ENCODE measurements at places on chromosomes 3 and 15. TPM values are rescaled to one million over a fixed set of nuclear protein-coding genes. Genes with fewer than 3 reads are reported as not detected.
A peak's percentile ranks its signal among the peaks of the same experiment; 100 is the strongest.

Gene GOLGA8S
- total RNA-seq: not detected

Gene GP9
- total RNA-seq: not detected

Gene EFHB
- total RNA-seq: 1.0 TPM

Gene CACNA2D2
- total RNA-seq: 10.3 TPM

Gene NMNAT3
- 9.2 TPM for total RNA-seq

Gene SERINC4
- not detected for total RNA-seq

Gene MUC13
- total RNA-seq: not detected

Gene PTH1R
- total RNA-seq: 1.3 TPM

Gene PLCH1
- 24.4 TPM for total RNA-seq

Gene CELF6
- 0.14 TPM for total RNA-seq

Gene ACKR2
- total RNA-seq: 0.35 TPM

Gene KLHL18
- total RNA-seq: 16.8 TPM

Gene MESP2
- total RNA-seq: 0.16 TPM

- no peak for DNase-seq
These were observed 1.3 kb downstream of the DMXL2 start for GRCh38 chr15:51621155-51621765.

DNA sequence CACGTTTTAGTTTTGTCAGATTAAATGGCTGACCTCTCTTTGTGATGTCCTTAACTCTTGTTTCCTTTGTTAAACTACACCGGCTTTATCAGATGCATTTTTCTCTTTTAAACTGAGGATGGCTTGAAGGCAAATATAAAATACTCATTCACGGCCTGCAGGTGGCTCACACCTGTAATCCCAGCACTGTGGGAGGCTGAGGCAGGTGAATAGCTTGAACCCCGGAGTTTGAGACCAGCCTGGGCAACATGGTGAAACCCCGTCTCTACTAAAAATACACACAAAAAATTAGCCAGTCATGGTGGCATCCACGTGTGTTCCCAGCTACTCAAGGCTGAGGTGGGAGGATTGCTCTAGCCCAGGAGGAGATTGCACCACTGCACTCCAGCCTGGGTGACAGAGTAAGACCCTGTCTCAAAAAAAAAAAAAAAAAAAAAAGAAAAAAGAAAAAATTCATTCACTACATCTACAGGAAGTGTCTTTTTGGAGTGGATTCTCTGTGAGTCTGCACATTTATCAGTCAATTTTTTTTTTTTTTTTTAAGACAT is 34.7 kb upstream of the SACM1L start:
- peak; percentile 52 for DNase-seq

DNA sequence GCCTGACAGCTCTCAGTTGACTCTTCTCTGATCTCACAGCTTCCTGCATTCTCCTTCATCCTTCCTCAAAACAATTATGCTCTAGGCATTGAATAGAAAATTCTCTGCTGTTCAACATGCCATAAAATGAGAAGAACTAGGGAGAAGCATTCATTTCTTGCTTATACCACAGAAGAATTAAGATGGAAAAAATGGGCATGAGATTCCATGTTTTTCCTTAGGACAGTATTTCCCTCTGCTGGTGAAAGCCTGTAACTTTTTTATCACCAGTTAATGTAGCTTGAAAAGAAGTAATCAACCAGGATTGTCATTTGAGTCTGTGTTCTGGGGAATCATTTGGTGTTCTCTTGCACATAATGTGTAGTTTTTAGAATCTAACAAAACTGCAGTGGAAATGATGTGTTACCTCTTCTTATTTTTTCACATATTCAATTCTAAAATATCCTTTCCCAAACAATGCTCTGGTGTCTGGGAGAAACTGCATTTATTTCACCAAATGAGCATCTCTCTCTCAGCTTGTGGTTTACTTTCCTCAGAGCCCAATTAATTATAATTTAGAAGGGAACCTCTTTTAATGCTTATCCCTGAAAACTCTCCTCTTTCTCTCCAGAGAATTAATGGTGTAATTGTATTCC is 92.8 kb upstream of the DCBLD2 start:
- DNase-seq: peak; percentile 63

DNA sequence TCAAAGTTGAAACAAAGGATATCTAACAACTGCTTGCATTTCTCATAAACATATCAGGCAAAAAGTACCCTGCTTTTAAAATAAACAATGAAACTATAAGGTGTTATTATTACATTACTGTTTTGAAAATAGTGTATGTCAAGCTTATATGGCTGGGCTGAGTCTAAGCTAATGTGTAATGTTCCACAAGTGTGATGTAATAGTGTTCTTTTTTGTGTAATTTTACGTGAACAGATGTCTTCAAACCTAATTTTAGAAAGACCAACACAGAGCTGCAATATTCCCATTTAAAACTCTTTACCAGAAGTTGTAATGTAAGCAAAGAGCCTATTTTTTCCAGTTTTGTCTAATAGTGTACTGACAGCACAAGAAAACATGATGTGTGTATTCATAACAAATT is 34.0 kb downstream of the MINDY2 start:
- no peak for DNase-seq

DNA sequence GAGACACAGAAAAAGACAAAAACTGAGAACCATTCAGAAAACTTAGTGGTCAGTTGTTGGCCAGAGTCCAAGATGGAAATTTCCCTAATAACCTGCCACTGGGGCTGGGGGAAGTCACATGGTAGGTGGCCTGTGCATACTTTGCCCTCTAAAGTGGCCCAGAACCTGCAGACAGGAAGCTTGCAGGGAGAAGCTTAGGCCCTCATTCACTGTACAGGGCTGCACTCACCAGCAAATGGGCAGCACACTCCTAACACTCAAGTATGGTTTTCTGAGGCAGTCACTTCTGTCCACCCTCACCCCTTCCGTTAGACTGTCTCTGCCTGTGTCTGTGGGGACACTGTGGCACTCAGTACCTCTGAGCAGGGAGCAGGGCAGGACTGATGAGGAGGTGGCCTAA is 14.5 kb upstream of the RNU6-1 start:
- DNase-seq: no peak

GRCh38 chr3:196431181-196432136 is 768 bp downstream of the UBXN7 start:
- peak; percentile 38 for DNase-seq

DNA sequence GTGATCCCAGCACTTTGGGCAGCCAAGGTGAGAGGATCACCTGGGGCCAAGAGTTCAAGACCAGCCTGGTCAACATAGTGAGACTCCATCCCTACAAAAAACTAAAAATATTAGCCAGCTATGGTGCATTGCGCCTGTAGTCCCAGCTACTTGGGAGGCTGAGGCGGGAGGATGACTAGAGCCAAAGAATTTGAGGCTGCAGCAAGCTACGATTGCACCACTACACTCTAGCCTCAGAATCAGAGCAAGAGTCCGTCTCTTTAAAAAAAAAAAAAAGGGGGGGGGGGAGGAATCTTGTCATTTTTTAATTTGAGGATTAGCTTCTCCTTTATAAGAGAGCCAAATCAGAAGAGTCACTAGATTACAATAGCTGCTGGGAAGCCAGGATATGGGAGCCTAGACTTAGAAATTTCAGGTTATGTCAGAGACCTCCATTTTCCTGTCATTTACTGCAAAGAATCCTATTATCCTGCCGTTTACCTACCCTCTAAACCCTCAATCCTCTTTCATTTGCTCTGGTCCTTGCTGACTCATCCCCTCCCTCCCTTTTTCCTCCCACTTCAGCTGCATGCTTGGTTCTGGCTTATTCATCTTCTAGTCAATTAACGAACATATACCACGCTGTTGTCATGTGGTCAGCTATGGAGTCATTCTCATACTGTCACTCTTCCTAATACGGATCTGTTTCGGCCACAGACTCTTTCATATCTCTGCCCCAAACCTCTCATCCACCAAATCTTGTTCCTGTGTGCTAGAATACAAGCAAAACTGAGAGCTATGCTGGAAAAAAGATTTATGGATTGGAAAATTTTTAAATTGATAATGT is 83.8 kb upstream of the PPIB start:
- peak; percentile 34 for DNase-seq

DNA sequence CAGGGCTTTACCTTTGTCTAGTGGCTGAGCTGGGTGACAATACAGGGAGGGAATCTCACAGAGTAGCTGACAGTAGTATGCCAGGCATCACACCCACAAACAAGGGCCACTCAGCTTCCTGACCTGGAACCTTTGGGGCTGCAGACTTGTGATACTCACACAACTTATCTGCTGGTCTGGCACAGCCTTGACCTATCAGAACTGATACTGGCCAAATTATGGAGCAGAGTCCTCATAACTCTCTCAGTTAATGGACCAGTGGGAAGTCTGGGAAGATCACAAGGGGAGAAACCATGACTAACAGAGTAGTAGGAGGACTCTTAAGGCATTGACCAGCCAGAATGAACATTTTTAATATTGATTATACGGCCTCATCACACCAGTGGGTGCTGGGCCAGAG is 19.4 kb downstream of the MRPL46 start:
- DNase-seq: no peak

- DNase-seq: no peak
These were observed 14.3 kb upstream of the ZBTB47 start for GRCh38 chr3:42639192-42639591.

DNA sequence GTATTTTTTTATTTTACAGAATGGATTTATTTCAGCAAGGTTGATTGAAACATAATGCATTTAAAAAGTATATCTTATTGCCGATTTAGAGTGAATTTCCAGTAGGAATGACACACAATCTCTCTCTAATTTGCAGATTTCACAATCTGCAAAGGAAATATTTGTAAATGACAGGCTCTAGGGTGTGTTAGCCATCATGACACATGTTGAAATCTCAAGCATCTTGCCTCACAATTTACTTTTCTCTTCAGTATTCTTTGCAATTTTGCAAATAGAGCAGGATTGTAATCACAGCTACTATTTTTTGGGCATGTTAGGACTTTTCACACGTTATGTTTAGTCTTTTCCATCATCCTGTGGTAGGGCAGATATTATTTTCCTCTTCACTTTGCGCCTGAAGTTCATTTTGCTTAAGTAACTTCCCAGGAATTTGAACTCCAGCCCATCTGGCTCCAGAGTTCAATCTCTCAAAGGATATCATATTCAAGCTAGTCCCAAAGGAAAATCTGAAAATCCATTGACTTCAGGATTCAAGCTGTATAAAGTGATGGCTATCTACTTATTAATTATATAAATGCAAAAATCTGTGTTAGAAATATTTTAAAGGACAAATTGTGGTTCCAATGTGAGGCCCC is 55.4 kb downstream of the ATP13A4 start:
- DNase-seq: no peak

DNA sequence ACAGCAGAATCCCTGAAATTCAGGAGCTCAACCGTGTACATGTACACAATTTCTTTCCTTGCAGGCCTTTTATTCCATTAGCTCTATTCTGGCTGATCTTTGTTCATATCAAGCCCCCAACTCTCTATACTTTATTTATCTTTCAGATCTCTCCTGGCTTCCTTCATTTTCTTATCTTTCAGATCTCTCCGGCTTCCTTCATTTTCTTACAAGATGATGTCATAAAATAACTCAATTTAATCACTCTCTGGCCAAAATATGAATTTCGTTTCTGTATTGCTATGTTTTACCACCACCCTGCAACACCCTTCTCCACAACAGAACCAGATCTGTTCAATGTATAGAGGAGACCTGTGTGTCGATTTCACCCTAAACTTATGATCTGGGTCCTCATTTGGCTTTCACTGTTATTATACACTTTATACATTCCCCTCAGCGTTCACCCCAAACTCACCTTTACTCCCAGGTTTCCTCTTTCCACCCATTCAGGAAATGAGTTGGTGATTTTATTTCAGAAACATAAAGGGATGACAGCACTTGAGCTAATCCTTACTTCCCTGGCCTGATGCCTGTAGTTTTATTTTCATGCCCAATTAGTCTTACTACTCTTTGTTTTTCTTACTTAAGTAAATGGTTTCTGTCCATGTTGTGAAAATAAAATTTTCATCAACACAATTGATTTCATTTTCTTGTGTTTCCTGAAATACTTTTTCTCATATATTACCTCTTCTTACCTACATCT is 195.5 kb downstream of the BCHE start:
- DNase-seq: no peak

DNA sequence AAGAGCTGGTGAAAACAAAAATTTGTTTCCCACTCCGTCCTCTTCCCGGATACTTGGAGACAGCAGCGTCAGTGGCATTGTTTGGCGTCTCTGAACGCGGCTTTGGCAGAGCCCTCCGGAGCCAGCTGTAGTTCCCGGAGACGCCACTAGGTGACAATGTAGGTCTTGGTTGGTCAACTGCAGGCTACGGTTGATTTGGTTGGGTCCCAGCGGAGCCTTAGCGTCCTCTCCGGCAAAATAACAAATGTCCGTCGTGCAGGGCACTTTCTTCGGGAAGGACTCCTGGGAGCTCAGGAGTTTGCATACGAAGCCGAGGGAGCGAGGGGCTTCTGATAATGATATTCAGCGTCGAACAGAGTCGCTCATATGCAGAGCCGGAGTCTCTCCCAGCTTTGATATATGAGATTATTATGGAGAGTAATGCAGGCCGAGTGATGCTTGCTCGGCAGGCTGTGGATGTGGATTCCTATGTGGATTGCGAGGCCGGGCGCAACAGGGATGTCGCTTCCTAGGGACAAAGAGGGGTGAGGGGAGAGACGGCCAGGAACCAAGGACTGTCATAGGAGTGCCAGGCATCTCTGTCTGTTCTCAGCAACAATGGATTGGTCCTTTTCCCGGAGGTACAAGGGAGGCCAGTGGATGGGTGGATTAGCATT is 74.8 kb downstream of the IL20RB start:
- DNase-seq: peak; percentile 98

All from GM23338 (cell line).